Activated CD4-positive, alpha-beta T cell treated with anti-CD3 and anti-CD28 coated beads for 24 hours (primary cell): ENCODE measurements at places on chromosomes 1 and 21.

- no peak for DNase-seq
These were observed 1.9 kb downstream of the SH2D2A start for GRCh38 chr1:156814571-156815260.

GRCh38 chr1:59605184-59605583 is 209.6 kb upstream of the HOOK1 start:
- DNase-seq = no peak

DNA sequence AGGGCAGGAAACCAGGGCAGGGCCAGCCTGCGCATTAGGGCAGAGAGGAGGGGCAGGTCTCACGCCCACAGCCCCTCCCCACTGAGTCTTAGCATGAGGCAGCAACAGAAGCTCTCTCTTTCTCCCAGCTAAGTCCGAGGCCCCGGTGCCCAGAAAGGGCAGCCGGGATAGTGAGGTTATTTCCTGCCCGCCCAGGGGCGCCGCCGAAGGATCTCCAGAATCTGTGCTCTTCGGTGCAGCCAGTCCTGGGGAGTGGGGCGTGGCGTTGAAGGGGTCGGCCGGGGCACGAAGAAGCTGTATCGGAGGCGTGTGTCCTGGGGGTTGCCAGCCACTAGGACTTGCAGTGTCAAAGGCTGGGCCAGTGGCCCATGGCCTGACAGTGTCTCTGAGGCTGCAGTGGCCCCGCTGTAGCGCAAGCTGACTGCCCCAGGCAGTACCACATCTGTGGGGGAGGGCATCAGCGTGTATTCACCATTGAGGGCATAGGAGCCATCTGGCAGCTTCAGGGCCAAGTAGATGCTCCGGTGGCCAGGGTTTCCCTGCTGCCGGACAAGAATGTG is 7.8 kb downstream of the ADAMTS4 start:
- DNase-seq = no peak

DNA sequence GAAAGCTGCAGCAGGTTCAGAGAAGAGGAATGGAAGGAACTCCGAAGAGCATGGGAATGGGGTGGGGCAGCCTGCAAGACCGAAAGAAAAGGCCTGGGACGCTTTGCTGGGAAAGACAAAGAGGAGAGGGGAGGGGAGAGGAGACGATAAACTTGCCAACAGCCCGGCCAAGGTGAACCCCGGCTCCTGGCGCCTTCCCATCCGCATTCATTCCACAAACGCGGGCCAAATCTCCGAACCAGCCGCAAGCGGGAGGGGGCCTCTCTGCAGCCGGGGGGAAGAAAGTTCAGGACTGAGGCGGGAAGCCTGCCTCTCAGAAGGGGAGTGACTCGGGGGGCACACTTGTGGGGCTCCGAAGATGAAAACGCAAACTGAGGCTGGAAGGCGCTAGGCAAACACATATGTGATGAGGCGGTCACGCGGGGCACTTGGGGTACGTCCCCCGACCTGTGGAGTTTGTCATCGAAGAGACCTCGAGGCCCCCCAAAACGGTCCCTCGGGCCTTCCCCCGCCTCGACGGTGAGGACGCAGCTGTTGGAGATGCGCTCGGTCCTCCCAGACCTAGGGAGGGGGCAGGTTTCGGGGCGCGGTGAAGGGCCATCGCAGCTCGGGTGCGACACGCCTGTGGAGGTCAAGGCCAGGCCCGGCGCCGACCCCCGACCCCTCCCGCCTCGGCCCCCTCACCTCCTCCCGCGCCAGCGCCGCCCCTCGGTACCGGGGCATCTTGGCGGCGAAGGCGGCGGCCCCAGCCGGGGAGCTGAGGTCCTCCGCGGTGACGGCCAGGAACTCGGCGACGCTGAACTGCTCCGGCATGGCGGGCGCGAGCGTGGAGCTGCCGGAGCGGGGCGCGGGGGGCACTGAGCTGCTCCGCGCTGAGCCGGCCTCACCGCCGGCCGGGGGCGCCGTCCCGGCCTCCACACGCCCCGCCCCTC is at the start of gene ASAP3:
TSS of gene ASAP3 (minus strand) at position 859 of the 932 bp plus-strand sequence. CDS start at position 813, 46 bp downstream.
- DNase-seq = no peak

DNA sequence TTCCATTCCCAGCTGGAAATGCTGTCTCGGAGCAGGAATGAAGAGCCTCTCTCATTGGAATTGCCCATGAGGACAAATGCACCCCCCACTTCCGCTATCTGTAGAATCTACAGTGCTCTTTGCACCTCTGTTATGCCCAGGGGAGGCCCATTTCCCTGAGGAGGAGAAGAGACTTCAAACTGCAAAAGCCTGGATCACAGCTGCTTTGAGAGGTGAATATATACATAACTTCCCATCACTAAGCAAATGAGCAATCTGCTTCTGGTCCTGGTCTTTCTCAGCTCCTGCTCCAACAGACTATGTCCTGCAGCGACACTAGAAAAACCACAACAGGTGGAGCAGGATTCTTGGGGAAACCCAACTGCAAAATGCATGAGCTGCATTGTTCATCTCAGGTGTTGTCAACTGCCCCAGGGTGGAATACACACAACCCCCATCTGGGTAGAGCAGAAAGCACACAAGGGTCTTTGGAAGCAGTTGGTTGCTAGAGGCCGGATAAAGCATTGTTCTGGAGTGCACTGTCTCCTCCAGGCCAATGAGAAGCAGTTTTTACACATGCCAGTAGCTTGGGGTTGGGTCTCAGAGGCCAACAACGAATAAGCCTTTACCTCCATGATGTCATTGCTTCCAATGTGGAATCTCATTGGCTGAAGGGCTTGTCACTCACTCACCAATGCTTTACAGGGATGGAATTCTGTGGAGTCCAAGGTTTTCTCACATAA is 67.7 kb upstream of the RAB4A start:
- no peak for DNase-seq

DNA sequence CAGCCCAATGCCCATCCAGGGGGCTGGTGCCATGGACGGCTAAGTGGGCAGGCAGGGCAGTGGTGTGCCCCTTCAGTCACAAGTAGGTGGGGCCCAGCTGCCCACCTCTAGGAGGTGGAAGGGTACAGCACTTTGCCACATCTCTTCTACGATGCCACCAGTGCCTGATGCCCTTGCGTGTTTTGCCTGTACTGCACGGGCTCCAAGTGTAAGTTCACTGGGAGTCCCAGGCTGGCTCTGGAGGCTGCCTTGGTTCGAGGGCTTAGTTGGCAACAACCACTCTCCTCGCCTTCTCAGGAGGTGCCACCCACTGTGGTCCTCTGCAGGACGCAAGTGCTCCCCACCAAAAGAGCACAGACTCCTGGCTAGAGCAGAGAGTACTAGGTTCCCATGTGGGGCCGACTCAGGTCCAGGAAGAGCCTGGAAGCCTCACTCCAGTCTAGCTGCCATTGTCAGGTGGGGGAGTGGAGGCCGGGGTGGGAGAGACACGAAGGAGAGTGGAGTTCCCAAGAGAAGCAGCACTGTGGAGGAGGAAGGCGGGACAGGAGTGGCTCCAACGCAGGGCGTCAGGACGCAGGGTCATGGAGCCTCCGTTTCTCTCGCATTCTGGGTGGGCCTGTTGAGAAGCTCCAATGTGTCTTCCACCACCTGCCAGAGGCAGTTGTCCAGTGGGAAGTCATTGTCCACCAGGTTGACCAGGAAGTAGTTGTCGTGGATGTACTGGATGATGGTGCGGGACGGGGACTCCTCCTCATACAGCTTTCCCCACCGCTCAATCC is 15.5 kb downstream of the MTHFR start:
- no peak for DNase-seq

- DNase-seq = no peak
These were observed 12.9 kb upstream of the CAP1 start for GRCh38 chr1:40027647-40028046.

GRCh38 chr1:57520743-57521515 is 97.1 kb upstream of the DAB1 start:
- DNase-seq = no peak

GRCh38 chr1:230149751-230150584 is 82.9 kb downstream of the GALNT2 start:
- DNase-seq = no peak
